ENCODE measurements at places on chromosomes 13 and 19. TPM values are rescaled to one million over a fixed set of nuclear protein-coding genes. Genes with fewer than 3 reads are reported as not detected.

RNF17 gene
- not detected for total RNA-seq

LHB gene
- total RNA-seq = not detected

CD209 gene
- not detected for total RNA-seq

KLK10 gene
- total RNA-seq = 1.3 TPM

DNA sequence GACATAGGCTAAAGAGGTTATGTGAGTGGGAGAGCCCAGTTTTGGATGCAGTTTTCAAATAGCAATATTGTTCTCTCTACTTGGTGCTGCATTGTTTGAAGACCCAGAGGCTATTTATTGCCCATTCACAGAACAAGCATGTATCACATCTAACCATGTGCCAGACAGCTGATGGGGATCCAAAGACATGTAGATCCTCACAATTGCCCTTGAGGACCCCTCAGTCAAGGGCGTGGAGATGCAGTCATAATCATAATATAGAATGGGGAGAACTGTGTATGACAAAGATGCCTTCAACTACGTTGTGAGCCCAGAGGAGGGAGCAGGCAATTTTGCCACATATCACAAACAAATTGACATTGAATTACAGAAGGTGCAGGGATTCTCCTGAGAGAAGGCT, 70.5 kb downstream of the NHLRC3 start:
- DNase-seq = no peak

Measured in H9 (cell line).